Neuronal stem cell (in vitro differentiated cells): ENCODE measurements at places on chromosomes 3 and 15.

DNA sequence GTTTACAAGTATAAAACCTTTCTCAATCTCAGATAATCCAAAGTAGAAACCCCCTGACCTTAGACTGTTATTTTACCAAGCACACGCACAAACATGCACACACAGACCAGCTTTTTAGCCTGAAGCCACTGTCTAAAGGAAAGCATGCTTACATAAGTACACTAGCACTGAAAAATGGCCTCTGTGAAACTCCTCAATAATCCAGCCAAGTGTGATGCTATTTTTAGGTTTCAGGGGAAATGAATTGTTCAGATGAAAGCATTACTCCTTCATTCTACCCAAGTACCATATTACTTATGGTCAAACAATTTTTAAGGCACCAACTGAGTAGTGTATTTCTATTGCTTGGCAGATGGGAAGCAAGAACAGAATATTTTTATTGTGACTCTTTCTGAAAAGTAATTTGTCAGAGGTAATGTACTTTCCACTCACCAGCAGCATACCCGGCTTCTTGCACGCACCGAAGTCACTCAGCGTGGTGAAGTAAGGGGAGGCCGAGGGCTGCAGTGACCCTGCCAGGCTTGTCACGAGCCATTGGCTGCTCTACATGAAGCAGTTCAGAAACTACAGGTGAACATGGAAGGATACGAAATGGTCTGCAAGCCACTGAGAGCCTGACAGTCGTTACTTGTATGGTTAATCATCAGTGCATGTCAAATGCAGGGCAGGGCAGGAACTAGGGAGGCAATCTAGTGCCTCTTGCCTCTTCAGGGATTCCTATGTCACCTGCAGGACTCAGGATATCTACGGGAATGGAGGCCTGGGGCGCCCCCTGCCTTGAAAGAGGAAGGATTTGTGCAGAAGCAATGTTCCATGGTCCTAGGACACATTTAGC lies 106.7 kb downstream of the GABRB3 start:
- DNase-seq, result no peak

- DNase-seq, result no peak
Measured at GRCh38 chr3:64188810-64189560, 36.3 kb downstream of the PRICKLE2 start.

DNA sequence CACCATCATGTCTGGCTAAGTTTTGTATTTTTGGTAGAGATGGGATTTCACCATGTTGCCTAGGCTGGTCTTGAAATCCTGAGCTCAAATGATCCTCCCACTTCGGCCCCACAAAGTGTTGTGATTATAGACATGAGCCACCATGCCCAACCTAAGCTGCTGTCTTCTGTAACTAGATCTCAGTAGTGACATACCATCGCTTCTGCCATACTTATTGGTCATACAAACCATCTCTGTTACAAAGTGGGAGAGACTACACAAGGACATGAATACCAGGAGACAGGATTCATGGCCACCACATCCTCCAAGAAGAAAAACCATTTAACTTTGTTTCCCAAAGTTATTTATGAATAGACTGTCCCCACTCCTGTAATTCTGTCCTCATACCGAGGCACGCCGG lies 81.3 kb downstream of the SMAD6 start:
- no peak for DNase-seq

- DNase-seq, result no peak
Measured at GRCh38 chr3:22225161-22225560, 474.2 kb upstream of the ZNF385D start.

DNA sequence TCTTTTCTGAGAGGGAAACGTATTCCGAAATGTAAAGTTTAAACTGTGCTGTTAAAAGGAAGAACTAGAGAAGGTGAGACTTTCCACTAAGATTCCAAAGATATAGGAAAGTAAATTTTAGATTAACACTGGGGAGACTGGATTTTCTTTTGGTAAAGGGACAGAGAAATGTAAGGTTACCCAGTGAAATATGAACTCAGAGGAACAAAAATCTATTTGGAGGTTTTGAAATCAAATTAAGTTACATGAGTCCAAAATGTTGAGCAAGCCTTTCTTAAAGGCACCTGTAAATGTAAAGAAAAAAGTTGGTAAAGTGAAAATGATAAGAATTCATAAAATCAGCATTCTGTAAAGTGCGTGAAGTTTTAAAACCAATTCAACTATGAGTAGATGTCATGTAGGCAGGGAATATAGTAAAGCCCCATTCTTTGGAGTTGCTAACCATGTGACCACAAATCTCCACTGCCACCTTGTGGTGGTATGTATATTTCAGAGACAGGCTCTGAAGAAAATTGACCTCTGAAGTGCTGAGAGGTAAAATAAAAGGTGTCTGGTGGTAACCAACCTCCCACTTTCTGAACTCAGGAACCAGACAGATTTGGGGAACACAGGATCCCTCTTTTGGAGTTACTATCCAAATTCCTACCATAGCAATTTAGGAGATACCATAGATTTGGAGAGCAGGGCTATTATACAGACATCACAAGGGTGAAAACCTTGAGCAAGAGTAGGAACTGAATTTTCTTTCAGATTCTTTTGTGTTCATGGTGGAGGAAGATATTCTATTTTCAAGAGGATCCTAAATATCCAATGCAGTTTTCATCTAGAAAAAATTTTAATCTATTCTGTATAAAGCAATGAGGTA lies 215.3 kb downstream of the ROBO2 start:
- DNase-seq, result peak; percentile 56
